ENCODE measurements at places on chromosomes 2 and 18.

- DNase-seq, result no peak
Measured at GRCh38 chr2:71592181-71592711, 138.9 kb downstream of the DYSF start.

GRCh38 chr2:33134086-33134771, 187.5 kb downstream of the LTBP1 start:
- DNase-seq, result peak; percentile 60

DNA sequence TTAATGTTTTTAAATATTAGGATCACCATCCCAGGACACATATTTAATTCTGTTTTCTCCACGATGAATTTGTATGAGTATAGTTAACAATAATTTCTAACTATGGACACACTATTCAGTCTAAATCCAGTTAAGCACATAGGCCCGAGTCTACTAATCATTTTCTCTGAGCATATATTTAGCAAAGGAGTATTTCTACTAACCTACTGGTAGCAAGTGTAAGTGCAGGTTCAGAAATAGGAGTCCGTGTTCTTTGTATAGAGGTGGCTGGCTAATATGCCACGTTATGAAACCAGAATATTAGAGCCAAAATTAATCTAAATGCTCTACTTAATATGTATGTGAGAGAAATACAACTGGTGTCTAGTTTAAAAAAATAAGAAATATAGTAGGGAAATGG, 416.6 kb upstream of the NXPH2 start:
- DNase-seq, result no peak

DNA sequence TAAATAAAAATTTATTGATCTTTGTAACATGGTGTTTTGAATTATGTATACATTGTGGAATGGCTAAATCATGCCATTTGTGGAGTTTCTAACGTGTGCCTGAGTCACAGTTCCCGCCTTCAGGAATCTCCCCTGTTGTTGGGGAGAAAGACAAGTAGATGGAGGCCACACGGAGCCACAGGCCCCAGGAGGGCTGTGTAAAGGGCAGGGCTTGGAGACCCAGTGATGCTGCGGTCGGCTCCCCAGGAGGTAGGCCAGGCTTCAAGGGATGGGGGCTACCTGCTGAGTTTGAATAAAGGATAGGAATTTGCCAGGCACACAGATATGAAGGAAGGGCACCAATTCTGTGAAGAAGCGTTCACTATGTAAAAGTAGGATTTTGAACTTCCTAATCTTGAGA, 257.1 kb downstream of the GBX2 start:
- no peak for DNase-seq

GRCh38 chr2:8149985-8150539, 531.8 kb upstream of the ID2 start:
- DNase-seq, result no peak

- DNase-seq, result no peak
Measured at GRCh38 chr18:24262087-24262486, 123.2 kb downstream of the CABYR start.

DNA sequence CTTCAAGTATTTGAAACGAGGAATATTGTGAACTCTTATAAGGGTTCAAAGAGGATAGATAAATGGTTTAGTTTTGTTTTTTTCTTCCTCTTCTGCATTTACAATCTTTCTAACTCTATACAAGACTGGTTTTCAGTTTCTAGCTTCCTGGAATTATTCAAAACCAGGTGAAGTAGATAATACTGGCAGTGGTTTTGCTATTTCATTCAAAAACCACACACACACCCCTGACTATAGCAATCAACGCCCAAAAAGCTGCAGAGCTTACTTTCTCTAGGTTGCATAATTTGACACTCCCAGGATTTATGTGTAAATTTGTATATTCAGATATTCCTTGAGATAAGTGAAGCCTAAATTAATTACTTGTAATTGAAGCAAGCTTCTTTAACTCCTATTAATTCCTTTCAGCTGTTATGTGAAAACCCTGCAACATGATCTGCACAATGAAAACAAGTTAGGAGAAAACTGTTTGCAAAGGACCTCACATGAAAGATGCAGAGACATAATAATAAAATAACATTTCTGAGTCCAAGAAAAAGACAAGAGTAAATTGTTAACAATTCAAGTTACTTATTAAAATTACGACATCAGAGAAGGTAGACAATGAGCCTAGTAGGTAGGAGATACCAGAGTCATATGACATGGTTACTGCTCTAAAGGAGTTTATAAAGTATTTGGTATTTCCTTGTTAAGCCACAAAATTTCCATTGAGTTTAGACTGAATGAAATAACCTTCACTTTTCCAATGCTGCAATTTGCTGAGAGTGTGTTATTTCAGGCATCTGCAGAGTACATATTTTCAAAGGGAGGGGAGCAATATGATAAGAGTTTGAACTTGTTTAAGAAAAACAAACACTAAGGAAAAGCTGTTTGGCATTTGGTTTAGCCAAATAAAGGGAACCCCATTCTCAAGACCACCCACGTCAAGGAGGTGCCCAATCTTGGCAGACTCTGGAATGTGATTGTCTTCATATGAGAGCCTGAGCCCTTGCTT, 1.6 kb upstream of the NFE2L2 start:
- DNase-seq, result peak; percentile 44

DNA sequence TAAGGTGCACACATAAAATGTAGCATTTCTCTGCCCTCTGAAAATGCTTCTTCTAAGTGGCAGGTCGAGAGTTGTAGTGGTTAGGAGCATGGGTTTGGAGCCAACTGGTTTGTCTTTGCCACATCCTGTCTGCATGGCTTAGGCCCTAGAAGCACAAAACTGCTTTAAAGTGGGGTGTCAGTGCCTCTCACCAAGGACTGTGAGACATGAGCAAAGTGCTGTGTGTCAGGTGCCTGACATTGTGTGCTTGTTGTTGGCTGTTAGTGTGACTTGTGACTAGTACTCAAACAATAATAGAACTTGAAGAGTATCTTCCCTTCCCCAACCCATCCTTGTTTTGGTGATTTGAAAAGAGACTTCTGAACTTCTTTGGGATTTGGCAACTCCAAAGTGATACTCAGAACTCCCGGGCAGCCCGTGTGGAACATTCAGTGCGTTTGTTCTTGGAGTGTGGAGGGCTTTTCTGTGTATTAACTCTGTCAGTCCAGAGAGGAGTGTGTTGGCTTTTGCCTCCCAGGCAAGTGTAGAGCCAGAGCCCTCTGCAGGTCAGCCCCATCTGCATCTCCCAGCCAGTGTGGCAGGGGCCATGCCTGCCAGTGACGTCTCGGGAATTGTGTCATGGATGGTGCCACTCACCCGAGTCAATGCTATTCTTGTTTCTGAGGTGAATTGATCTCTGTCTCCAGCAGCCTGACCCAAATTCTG, 5.0 kb downstream of the MGAT5 start:
- DNase-seq, result no peak

GRCh38 chr18:73669297-73669696, 478.3 kb downstream of the FBXO15 start:
- no peak for DNase-seq

DNA sequence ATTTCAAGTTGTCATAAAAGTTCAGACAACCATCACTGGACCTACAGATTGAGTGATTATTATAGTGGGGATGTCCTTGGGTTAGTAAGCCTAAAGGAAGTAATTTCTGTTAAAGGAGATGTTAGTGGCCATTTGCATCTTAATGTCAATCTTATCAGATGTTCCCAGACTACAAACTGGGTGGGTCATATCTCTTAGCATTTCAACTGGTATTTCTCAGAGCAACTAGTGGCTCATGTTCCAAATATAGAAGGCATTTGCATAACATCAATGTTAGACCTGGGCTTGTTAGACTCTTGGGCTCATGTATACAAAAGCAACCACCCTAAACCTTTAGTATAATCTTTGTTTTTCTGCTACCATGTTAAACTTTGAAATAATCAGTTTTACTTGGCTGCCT, 17.9 kb downstream of the PLEKHA3 start:
- no peak for DNase-seq

GRCh38 chr2:23905155-23905554, 21.8 kb downstream of the ATAD2B start:
- DNase-seq, result no peak

DNA sequence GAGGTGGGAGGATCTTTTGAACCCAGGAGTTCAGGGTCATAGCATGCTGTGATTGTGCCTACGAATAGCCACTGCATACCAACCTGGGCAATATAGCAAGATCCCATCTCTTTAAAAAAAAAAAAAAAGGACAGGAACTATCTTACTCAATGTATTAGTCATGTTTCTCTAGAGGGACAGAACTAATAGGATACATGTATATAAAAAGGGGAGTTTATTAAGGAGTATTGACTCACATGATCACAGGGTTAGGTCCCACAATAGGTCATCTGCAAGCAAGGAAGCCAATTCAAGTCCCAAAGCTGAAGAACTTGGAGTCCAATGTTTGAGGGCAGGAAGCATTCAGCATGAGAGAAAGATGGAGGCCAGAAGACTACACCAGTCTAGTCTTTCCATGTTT, 18.8 kb upstream of the CASP10 start:
- DNase-seq, result no peak

DNA sequence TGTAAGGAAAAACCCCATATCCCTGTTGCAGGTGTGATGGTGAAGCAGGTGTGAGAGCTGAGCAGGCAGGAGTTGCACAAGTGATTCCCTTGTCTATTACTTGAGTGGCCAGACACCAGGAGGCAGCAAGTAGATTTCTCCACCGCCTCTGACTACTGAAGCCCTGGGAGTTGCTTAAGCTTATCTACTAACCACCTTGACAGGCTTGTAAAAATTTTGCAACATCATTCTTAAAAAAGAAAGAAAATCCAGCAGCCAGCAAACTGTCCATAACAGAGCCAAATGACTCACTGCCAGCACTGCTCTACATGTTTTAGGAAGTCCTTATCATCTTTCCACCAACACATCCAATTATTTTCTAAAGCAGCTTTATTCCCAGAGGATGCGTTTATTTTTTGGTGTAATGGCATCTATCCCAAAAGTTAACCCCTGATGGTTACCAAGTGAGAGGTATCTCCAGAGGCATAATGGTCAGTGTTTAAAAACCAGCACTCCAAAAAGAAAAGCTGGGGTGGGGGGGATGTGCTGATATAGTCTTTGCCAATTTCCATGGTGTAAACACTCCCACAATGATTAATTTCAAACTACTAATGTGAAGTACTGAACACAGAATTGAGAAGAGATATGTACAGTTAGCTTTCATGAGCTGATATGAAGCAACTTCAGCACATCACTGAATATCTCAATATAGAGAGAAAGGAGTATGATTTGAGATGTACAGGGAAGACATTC, 16.3 kb upstream of the GPR39 start:
- no peak for DNase-seq

DNA sequence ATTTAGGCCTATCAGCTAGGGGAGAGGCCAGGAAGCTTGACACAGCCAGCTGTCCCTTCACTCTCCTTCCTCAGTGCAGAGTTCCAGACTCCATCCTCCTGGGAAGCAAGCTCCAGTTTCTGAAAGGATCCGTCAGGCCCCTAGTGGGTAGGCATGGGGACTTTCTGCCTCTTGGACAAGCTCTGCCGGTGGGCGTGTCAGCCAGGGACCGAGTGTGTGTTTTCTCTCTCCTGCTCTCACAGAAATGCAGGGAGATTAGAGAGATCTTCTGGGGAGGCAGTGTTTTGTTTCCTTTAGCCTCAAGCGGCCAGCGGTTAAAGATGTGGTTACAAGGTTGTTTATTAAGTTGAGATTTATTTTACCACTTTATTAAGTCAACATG, 29.9 kb upstream of the OTOS start:
- no peak for DNase-seq
